Activated naive CD8-positive, alpha-beta T cell treated with anti-CD3 and anti-CD28 coated beads, Interleukin-2, amount 10 ng/mL, durations not matched to agents 7 days and 5 days (primary cell): ENCODE measurements at places on chromosomes 16 and 17.

DNA sequence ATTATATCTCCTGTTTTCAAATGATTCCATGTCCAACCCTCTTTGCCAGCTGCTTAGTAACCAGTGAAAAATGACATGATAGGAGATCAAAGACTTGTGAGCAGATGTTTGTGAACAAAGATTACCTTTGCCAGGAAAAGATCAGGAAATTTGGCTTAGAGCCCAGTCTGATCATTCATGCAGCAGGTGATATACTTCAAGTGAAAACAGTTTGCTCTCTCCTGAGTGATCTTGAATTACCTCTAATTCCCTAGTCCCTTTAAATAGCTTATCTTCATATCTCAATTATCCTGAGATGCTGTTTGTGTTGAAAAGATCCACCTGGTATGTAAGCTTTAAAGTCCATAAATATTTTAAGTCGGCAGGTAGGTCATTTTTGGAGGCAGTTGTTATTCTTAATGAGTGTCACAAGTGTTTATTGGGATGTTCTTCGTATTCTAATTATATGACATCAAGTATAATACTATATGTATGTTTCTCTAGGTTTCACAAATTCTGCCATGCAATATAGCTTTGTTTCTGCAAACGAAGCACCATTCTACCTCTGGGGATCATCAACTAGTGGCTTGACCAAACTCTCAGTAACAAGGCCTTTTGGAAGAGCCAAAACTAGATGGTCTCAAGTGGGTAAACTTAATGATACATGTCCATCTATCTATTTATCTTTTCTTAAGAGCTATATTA lies 13.2 kb upstream of the VPS35L start:
- DNase-seq, result no peak

- peak; percentile 58 for DNase-seq
These were observed 183.0 kb downstream of the FOXL1 start for GRCh38 chr16:86761111-86762031.

DNA sequence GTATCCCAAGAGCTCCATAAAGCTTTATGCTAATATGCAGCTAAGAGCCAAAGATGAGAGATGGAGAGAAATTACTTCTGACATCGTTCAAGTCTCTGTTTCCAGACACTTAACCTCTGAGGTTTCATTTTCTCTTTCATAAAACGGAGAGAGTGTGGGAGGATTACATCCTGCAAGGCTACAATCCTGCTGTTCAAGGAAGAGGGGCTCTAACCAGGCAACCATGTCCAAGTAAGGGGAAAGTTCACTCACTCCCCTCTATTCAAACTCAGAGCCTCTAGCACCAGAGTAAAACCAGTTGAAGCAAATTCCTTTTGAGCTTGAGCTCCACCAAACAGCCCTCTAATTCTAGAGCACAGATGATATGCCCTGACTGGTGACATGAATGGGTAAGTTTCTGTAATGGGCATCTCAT lies 397.4 kb downstream of the NPIPA8 start:
- no peak for DNase-seq

- DNase-seq, result no peak
These were observed 235.1 kb downstream of the ZNF423 start for GRCh38 chr16:49620869-49621240.

GRCh38 chr16:12043953-12044352 lies 67.4 kb downstream of the SNX29 start:
- no peak for DNase-seq

DNA sequence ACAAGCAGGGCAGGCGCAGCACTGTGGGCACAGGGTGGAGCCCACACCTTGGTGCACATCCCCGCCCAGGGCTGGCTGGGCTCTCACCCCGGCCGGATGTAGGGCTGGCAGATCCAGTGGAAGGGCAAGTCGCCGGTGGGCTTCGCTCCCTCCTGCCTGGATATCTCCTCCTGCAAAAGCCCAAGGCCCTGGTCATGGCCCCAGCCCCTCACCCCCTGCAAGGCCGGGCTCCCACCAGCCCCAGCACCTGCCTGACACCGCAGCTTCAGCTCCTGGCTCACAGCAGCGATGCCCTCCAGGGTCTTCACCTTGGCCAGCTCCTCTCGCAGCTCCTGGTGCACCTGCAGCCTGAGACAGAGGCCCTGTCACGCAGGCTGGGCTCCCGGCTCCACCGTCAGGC lies 5.0 kb downstream of the DUS1L start:
- no peak for DNase-seq
